ENCODE measurements at places on chromosomes 2 and 18.
A peak's percentile ranks its signal among the peaks of the same experiment; 100 is the strongest.

- DNase-seq: no peak
Observed at GRCh38 chr2:1541040-1541439, 127.8 kb downstream of the TPO start.

DNA sequence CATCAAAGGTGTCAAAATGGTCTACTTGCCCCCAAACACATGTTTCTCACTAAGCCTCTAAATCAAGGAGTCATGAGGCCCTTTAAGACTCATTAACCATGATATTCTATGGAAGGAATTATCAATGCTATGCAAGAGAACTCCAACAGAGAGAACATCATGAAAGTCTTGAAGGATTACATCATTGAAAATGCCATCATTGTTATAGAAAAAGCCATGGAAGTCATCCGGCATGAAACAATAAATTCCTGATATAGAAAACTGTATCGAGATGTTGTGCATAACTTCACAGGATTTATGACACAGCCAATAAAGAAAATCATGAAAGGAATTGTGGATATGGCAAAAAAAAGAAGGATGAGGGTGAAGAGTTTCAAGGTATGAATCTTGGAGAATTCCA is 1363.6 kb upstream of the CDH2 start:
- no peak for DNase-seq

DNA sequence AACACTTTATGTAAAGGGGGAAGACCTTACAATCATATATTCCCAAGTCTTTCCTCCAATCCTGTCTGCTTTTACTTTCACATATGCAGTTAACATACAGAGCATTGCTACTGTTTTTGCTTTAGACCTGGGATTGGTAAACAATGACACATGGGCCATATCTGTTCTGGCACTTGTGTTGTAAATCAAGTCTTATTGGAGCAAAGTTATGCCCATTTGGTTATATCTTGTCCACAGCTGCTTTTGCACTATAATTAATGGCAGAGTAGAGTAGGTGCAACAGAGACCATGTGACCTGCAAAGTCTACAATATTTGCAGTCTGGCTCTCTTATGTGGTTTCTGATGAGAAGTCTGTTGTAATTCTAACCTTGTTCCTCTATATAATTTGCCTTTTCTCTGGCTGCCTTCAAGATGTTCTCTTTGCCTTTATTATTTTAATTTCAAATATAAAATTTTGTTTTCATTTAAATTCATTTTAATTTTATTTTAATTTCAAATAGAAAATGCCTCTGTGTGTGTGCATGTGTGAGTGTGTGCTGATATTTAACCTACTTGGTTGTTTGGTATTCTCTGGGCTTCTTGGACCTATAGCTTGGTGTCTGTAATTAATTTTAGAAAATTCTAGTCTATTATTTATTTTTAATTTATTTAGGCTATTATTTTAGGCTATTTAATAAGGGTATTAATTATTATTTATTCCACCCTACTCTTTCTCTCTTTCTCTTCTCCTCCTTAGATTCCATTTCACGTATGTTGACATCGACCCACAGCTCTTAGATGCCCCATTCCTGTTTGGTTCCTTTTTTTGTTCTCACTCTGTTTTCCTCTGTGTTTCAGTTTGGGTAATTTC is 16.8 kb upstream of the LPIN1 start:
- DNase-seq: no peak

GRCh38 chr2:145043399-145043834 is 523.5 kb upstream of the ZEB2 start:
- DNase-seq: no peak

- no peak for DNase-seq
Observed at GRCh38 chr2:234241656-234242458, 191.4 kb downstream of the SPP2 start.

GRCh38 chr2:195574312-195574711 is 82.7 kb upstream of the SLC39A10 start:
- no peak for DNase-seq

GRCh38 chr18:47777626-47778025 is 152.8 kb downstream of the SMAD2 start:
- DNase-seq: no peak

GRCh38 chr2:112750560-112750843 is 13.9 kb downstream of the CKAP2L start:
- no peak for DNase-seq

GRCh38 chr2:23993736-23994269 is 16.1 kb upstream of the MFSD2B start:
- DNase-seq: no peak

GRCh38 chr18:50203801-50204604 is 9.1 kb upstream of the MYO5B start:
- DNase-seq: no peak

- no peak for DNase-seq
Observed at GRCh38 chr2:202945497-202945896, 33.4 kb downstream of the CARF start.

GRCh38 chr2:67389788-67390187 is 7.3 kb upstream of the ETAA1 start:
- DNase-seq: no peak

- DNase-seq: no peak
Observed at GRCh38 chr2:28345619-28346018, 47.0 kb upstream of the FOSL2 start.

- DNase-seq: no peak
Observed at GRCh38 chr2:238314576-238314975, 5.7 kb upstream of the TRAF3IP1 start.

DNA sequence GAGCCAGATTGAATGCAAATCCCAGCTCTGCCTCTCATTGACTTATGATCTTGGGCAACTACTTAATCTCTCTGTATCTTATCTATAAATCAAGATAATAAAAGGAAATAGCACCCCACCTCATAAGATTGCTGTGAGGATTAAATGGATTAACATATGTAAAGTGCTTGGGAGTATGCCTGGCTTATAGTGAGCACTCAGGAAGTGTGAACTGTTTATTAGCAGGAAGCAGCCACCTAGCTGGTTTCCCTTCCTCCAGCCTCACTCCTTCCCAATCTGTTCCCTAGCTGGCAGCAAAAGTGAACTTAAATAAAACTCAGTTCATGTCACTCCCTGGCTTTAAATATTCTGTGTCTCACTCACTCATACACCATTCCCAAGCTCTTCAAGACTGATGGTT is 526.6 kb upstream of the PKDCC start:
- DNase-seq: no peak

- no peak for DNase-seq
Observed at GRCh38 chr2:230627806-230628724, 84.6 kb upstream of the CAB39 start.

GRCh38 chr18:34122724-34123334 is 101.9 kb downstream of the NOL4 start:
- no peak for DNase-seq

DNA sequence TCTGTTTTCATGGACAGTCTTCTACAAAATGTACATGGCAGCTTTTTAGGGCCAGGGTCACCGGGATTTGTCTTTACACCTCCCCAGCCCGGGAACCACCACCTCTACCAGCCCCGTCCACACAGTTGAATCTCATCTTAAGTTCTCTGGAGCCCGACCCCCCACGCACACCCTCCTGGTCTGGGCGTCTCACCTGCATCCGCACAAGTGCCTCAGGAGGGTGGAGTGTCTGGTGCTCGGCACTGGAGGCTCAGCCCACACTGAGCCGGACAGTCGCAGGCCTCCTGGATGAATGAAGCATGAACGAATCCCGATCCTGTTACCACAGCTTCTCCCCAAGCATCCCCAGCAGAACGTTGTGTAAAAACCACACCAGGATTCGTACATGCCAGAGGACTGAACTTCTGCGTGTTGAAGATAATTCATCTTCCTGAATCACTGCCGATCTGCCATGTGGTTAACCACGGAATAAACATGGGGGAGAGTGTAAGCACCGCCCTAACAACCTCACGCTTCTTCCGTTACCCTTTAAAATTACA is 162.0 kb downstream of the RTP5 start:
- DNase-seq: peak; percentile 62

DNA sequence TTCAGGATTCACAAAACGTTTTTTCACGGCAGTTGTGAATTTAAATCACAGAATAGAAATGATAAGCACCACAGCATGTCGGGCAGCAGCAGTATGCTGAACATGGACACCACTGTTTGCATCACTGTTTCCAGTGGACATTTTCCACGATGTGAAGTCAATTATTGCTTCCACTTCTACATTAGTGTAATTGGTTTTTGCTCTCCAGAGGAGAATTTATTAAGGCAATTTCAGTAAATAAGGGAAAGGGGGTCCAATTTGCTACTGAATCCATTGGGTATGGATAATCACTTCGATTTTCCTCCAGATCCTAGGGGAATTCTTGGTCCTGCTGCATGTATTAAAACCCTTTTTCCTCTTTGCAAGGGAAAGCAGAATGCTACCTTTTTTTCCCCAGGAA is 30.2 kb upstream of the VWC2L start:
- DNase-seq: no peak

GRCh38 chr2:138010890-138011289 is 46.6 kb downstream of the HNMT start:
- no peak for DNase-seq

DNA sequence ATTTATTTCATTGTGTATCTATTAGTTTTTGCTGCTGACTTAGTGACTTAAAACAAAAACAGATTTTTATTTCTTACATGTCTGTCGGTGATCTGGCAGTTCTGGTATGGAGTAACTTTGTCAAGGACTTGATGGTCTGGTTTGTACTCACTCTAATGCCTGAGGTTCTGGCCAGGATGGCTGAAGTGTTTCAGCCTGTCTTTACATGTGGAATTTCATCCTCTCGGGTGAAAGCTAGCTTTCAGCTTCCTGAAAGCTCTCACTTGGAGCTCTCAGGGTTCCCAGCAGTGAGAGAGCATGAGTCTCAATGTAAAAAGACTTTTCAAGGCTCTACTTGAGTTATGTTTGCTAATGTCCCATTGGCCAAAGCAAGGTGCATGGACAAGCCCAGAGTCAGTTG is 216.4 kb downstream of the NR4A2 start:
- DNase-seq: no peak

- no peak for DNase-seq
Observed at GRCh38 chr18:11726556-11726955, 37.5 kb downstream of the GNAL start.

- no peak for DNase-seq
Observed at GRCh38 chr2:145007960-145008263, 488.0 kb upstream of the ZEB2 start.

DNA sequence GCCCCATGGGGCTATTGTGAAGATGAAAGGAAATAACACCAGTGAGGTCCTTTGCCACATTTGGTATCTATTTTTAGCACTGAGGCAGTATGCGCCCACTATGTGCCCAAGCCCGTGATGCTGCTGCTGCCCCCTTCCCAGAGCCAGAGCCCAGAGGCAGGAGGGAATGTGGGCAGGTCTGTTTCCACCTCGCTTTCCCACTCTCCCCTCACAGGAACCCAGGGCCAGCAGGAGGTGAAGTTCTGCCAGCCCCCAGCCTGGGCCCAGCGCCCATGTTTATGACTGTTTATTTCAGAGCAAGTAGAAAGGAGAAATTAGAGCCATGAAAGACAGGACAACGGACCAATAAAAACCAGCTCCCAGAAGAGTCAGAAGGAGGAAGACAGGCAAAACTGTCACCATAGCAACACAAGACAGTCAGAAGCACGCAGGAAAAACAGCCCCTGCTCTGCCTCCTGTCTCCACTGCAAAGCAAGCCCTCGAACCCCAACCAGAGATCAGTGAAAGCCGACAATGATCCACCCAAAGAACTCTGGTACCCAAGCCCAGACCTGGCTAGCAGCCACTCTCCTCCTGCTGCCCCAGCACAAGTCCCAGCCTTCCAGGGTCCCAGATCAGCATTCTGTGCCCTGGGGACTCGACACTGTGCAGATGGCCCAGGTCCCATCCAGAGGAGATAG is 1.4 kb downstream of the CYRIA start:
- DNase-seq: no peak

- DNase-seq: no peak
Observed at GRCh38 chr2:189221811-189222467, 42.4 kb upstream of the COL5A2 start.

- no peak for DNase-seq
Observed at GRCh38 chr18:38750751-38751150, 1185.2 kb upstream of the CELF4 start.

GRCh38 chr2:47785986-47786385 is 3.0 kb downstream of the MSH6 start:
- DNase-seq: peak; percentile 34

DNA sequence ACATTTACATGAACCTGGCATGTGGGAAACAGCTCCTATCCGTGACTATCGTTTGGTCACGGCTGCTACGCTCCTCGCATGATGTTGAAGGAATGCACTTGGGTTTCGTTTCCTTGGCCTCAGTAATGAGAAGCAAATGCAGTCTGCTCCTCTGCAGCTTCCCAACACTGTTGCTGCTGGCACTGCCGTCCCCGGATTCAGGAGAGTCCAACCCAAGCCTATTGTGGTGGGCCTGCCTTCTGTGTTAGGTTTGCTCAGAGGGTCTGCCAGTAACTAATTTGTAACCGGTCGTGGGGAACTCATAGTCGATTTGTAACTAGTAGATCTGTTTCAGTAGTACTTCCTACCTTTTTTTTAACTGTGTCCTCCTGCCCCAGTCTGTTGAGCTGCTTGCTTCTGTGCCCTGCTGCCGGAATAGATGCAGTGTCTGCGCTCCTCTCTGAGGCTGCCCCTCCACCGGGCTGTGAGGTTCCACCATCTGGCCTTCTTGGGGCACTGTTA is 58.4 kb downstream of the WDSUB1 start:
- DNase-seq: no peak

DNA sequence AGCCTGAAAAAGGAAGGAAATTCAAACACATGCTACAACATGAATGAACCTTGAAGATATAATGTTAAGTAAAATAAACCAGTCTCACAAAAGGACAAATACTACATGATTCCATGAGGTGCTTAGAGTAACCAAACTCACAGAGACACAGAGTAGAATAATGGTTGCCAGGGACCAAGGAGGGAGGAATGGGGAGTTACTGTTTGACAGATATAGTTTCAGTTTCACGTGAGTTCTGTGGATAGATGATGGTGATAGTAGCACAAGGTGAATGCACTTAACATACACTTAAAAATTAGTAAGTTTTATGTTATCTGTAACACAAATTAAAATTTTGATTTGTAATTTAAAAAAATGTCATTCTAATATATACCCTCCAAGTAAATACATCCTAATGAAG is 106.9 kb upstream of the ACVR1C start:
- DNase-seq: no peak

DNA sequence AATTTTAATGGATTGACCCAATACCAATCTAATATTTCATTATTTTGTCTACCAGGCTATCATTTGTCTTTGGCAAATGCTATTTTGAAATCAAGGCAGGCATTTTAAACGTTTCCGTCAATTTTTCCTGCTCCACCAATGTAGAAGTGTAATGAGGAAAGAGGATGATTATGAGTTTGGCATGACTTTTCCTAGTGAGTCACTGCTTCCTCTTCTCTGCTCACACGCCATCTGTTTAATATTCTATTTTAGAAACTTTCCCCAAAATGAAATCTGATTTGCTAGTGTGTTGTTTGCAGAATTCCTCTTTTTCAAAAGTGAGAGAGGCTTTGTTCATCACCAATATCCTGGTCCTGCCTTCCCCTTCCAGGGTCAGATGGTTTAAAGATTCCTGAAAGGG is 42.5 kb upstream of the PID1 start:
- no peak for DNase-seq

GRCh38 chr2:174750923-174751441 is 13.3 kb downstream of the CHRNA1 start:
- peak; percentile 81 for DNase-seq
